ENCODE measurements at places on chromosomes 12 and 14. TPM values are rescaled to one million over a fixed set of nuclear protein-coding genes. Genes with fewer than 3 reads are reported as not detected.

The PRH1 gene
- 25.5 TPM for total RNA-seq

The HHIPL1 gene
- 9.3 TPM for total RNA-seq

The MYO1H gene
- not detected for total RNA-seq

The KRT2 gene
- not detected for total RNA-seq

The CLECL1 gene
- total RNA-seq = not detected

The TMEM120B gene
- total RNA-seq = 11.5 TPM

The ALDH1L2 gene
- 41.4 TPM for total RNA-seq

The SDSL gene
- 6.1 TPM for total RNA-seq

The ADAM21 gene
- 1.5 TPM for total RNA-seq

The SLC6A15 gene
- 30.0 TPM for total RNA-seq

The ABHD12B gene
- not detected for total RNA-seq

The A2M gene
- 42.7 TPM for total RNA-seq

The CHGA gene
- not detected for total RNA-seq

The ARHGEF25 gene
- total RNA-seq = 24.4 TPM
